ENCODE measurements at places on chromosomes 5 and 9.

- DNase-seq: no peak
Measured at GRCh38 chr5:13566871-13567339, 377.6 kb downstream of the DNAH5 start.

DNA sequence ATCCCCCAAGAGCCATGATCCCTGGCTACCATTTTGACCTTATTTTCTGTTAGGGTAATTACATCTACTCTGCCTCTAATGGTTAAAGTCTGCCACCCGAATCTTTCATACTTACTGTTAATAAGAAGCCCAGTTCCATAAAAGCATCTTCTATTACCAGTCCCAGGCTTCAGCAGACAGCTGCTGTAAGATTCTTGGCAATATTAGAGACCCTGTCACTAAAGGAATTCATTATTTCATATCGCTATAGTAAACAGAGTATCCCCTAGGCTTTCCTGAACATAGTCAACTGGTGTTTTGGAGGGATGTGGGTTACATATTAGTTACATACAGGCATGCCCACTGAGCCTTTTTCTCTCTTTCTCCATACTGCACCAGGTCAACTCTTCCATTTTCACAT, 608.7 kb upstream of the SEMA6A start:
- no peak for DNase-seq

- DNase-seq: no peak
Measured at GRCh38 chr9:113957821-113958341, 81.8 kb downstream of the ZNF618 start.

GRCh38 chr9:100394816-100395215, 32.1 kb upstream of the MSANTD3 start:
- DNase-seq: no peak

- peak; percentile 55 for DNase-seq
Measured at GRCh38 chr9:129102791-129103594, 7.6 kb downstream of the CRAT start.

- no peak for DNase-seq
Measured at GRCh38 chr5:74032617-74033016, 406.6 kb downstream of the ARHGEF28 start.

- no peak for DNase-seq
Measured at GRCh38 chr9:91953718-91954117, 3.7 kb upstream of the ROR2 start.

- no peak for DNase-seq
Measured at GRCh38 chr5:150036513-150036912, 36.0 kb downstream of the HMGXB3 start.

DNA sequence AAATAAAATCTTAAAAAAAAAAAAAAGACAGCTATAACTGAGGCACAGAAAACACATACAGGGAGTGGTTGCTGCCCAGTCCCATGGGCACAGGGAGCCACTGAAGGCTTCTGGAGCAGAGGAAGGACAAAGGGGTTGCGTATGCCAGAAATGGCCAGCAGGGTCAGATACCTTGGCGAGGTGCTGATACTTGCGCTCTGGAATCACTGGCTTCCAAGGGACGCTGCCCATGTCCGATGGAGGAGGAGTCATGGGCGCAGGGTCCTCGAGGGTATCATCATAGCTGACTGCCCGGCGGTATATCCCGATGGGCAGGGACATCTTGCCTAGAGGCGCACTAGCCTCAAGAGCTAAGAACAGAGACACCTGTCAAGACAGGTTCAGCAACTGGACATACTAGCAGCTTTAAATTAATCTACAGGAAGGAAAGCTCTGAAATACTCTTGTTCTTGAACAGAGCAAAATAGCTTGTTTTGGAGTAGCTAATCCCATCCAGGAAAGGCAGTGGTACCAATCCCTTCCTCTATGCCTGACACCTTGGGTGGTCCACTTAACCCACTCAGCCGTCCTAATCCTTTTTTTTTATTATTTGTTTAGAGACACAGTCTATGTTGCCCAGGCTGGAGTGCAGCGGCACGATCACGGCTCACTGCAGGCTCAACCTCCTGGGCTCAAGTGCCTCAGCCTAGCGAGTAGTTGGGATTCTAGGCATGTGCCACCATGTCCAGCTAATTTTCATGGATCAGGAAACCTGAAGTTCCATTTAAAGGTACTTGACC, 6.0 kb downstream of the KIAA1191 start:
- peak; percentile 18 for DNase-seq
